ENCODE measurements at places on chromosomes 1 and 21.

DNA sequence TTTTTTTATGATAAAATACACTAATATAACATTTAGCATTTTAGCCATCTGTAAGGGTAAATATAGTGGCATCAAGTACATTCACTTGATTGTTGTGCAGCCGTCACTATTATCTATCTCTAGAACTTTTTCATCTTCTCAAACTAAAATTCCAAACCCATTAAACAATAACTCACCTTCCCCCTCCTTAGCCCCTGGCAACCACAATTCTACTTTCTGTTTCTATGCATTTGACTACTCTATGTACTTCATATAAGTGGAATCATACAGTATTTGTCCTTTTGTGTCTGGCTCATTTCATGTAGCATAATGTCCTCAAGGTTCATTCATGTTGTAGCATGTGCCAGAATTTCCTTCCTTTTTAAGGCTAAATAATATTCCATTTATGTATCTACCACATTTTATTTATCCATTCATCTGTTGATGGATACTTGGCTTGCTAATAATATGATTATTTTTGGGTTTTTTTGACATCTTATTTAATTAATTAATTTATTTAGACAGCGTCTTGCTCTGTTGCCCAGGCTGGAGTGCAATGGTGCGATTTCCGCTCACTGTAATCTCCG, 69.6 kb upstream of the MACF1 start:
- no peak for DNase-seq

- DNase-seq, result no peak
These were observed 392.5 kb downstream of the PBX1 start for GRCh38 chr1:164951508-164951907.

- DNase-seq, result no peak
These were observed 626 bp upstream of the HLCS start for GRCh38 chr21:36966821-36967768.

GRCh38 chr1:220325306-220325995, 53.2 kb upstream of the RAB3GAP2 start:
- DNase-seq, result no peak

- no peak for DNase-seq
These were observed 130.5 kb downstream of the EPHB2 start for GRCh38 chr1:22841142-22841541.

DNA sequence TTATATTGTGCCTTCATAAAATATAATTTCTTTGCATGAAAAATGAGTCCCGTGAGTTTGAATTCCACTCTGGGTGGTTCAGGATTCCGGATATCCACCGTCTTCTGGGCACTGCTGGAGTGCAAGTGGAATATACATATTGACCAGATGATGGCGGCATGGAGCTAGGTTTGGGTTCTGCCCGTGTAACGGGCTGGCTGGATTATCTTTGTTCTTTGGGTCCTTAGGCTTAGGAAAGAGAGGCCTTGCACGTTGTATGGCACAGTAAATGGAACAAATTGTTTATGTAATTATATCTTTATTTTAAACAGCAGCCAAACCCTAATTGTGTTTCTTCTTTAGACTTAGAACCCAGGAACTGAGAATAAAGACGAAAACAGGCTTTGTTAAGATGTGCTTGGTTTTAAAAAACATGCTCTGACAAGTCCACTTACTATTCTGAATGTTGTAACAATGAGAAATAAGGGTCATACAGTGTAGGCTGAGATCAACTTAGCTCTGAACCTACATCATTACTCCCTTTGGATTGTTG, 13.5 kb upstream of the ACBD6 start:
- DNase-seq, result peak; percentile 49

DNA sequence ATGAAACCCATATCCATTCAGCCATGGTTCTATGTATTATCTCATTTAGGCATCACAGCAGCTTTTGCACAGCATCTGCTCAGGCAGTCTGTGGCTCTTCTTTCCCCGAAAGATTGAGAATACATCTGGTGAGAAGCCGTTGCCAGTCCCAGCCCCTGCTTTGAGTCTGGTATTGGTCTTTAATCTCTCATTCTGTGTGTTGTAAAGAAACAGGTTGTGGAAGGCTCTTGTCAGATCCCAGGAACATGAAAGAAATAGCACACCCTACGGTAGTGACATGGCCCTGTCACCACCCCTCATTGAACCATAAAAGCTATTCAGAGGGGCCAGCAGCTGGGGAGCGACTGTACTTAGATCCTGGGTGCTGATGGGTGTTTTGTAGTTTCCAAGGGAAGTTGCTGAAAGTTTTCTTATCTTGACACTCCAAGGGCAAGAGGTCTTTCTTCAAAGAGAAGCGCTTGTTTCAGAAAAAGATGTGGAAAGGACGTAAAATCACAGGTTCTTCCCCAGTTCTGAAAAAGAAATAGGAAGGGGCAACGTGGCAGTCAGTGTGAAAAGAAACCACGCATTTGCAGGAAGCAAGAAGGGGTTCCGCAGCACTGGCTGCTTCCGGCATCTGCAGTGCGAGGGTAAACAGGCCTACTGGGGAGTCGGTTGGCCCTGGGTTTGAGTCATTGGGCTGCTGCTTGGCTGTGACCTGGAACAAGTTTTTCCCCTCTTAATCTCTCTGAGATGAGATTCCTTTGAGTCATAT, 145.0 kb downstream of the DHRS3 start:
- DNase-seq, result peak; percentile 74

GRCh38 chr21:37862536-37862935, 53.7 kb downstream of the KCNJ6 start:
- no peak for DNase-seq

DNA sequence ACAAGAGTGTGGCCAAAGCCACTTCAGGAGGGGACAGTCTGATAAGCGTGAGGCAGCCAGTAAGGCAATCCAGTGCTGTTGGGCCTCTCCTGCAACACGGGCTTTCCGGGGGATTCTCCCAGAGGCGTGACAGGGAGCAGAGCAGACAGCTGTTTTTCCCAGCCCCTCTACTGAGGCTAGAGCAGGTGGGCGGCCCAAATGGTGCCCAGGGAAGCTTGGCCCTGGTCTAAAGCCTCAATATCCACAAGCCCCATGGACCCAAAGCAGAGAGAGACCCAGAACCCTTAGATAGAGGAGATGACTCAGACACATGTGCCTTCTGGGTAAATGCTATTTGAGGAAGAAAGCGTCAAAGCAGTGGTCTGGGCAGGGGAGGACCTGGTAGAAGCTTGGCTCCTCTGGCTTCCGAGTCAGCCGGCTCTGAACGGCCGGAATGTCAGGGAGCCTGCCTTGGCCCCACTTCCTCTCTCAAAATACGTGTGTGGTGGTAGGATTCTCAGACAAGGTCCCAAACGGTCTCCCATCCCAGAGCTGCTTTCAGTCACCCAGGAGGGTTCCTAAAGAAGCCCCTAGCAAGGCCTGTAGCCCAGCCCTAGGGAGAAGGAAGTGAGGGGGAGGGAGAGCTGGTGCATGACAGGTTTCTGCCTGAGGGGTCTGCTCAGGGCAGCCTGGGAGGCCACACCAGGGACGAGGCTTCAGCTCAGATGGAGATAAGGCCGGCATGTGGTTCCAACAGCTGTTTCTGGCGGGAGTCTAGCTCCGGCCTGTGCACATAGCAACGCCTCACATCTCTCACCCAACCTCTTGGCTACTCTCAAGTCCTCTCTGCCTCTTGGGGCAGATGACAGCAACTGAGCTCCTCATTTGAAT, 28.8 kb downstream of the PIK3C2B start:
- DNase-seq, result no peak

- DNase-seq, result no peak
These were observed 182.1 kb upstream of the DMRTA2 start for GRCh38 chr1:50605186-50605875.

DNA sequence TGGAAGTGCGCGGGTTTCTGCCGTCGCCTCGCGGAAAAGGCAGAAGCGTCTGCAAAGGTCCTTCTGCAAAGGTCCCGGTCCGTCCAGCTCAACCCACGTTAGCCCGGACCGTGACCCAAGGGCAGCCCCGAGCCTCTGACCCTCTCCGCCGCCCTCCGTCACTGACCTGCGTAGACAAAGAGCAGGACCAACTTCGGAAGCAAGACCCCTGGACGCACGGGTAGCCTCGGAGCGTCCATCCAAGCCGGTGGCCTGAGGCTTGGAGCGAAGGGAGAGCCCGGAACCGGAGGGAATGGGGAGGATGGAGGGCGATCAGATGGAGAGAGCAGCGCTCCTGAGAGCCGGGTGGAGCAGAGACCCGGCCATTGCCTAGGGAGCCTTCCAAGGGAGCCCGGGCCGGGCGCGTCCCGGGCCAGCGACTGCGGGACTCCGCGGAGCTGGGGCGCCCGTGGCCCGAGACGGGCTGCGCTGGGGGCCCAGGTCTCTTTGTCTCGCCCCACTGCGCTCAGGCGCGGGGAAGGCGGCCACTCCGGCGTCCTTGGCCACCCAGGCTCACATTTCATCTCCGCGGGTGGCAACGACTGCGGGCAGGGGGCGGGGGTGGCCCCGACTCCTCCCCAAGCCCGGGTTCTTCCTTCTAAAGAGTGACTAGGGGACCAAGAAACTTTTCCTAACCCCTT, at the start of gene CYYR1:
TSS of gene CYYR1 (minus strand) at position 585 of the 680 bp plus-strand sequence. CDS start at position 239, 346 bp downstream.
- no peak for DNase-seq

DNA sequence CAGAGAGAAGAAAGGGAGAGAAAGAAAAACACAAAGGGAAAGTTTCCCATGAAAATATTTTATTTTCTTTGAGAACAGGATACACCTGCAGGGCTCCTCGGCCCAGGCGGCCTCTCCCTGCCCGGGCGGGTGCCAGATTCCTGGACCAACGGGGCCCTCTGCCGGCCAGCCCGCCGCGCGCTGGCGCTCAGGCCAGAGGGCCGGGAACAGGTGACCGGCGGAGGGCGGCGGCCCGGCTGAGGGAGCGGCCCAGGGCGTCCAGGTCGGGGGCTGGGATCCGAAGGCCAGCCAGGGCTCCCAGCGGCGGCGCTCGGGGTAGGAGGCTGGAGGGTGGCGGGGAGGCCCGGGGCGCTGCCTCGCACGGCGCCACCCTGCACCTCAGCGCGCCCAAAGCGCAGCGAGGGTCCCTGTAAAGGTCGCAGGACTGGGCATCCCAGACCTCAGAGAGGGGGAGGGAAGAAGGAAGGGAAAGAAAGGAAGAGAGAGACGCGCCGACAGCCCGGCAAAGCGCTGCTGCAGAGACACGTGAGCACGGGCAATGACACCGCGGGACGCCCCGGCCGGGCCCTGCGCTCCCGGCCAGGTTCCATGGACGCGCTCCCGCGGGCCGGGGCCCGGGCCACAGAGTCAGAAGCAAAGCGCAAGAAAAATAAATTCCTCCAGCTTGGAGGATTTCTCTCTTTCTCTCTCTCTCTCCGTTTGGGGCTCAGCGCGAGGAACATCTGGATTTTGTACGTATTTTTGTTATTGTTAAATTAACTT, 927 bp downstream of the WNT9A start:
- no peak for DNase-seq

- DNase-seq, result no peak
These were observed 134.0 kb downstream of the DMRTB1 start for GRCh38 chr1:53592985-53593757.

DNA sequence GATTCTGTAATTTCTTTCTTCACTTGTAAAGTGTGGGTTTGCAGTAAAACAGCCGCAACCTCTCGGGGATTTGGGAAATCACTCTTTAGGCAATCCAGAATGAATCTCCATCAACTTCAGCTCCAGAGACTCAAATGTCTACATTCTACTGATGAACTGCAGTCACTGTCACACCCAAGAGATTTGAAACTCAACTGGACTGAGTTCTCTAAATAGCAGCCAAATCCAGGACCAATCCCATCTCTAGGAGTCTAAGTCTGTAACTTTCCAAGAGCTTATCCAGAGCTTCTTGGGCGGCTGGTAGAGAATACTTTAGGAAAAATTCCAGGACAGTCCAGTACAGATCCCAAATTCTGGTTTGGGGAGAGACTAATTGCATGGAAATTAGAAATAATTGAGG, 62.9 kb downstream of the ADAMTS1 start:
- DNase-seq, result no peak

GRCh38 chr21:44517175-44517899, 22.7 kb downstream of the KRTAP10-1 start:
- peak; percentile 26 for DNase-seq

DNA sequence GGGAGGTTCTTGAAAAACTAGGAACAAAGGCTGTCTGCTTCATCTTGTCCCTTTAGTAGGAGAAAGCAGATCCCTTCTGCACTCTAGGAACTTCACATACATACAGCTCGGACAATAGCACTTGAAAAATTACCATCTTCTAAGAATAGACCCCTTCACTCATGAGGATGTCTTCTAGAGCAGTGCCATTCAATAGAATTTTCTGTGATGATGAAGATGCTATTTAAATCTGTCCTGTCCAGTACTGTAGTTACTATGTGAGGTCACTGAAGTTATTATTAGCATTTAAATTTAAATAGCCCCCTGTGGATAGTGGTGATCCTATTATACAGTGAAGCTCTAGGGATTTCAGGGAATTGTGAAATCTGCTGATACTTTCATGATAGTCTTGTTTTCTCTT, 46.4 kb upstream of the RAB3GAP2 start:
- no peak for DNase-seq

DNA sequence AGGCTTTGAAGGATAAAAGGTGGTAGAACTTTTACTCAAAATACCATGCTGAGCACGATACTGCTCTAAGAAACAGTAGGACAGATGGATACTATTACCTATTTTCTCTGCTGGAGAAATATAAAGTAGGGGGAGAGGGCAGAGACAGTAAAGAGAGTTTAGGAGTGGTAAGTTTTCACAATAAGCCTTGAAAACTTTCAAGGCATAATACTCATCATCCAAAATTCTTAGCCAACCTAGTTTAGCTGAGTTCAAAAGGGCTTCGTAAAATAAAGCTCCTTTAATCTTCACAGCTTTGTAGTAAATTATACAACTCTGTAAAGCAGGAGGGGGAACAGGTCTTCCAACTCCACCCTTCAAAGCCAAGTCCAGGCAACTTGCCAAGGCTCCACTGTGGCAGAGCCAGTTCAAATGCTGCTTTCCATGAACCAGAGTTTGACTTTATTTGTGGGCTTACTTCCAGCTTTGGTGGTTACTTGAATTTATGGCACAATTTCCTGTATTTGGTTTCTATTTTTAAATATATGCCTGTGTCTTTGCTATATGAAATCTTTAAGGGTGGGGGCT, 15.5 kb downstream of the TEX38 start:
- no peak for DNase-seq

GRCh38 chr1:93878501-93878888, 511 bp downstream of the DNTTIP2 start:
- DNase-seq, result peak; percentile 50

GRCh38 chr1:40703316-40703715, 11.8 kb downstream of the NFYC start:
- no peak for DNase-seq

DNA sequence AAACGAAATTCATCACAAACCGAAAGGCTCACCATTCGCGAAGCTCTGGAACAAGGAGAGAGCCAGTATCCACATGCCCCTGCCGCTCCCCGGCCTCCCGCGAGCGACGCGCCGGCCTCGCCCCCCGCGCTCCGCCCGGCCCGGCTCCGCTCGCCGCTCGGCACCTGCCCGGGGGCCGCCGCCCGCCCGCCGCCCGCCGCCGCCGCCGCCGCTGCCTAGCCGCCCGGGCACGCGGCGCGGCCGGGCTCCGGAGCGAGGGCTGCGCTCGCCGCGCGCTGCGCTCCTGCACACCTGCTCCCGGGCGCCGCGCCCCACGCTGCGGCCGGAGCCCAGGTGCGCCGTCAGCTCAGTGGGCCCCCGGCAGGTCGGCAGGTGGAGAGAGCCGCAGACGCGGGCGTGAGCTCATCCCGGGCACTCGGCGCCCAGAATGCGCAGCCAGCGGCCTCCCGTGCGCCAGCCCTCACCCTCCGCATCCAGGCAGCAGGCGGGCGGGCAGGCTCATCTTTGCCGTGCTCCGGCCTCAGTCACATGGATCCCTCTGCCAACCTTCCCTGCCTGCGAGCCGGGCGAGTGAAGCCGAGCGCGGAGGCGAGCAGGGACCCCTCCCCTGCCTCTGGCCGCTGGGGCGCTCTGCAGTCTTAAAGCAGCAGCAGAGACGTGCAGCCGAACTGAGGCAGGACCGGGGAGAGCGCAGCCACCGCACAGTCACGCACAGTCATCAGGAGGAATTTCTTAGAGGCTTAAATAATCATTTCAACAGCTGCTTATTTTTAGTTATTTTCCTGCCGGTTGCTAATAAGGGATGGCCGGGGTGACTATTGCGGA, at the start of gene DSCAM:
TSS of gene DSCAM (minus strand) at position 572 of the 825 bp plus-strand sequence. CDS start at position 75, 497 bp downstream.
- no peak for DNase-seq
